Daoy (cell line): ENCODE measurements at places on chromosomes 7 and 10. TPM values are rescaled to one million over a fixed set of nuclear protein-coding genes. Genes with fewer than 3 reads are reported as not detected.
A peak's percentile ranks its signal among the peaks of the same experiment; 100 is the strongest.

The MUC12 gene
- total RNA-seq: 1.4 and 8.7 TPM in 2 replicates

The EBLN1 gene
- not detected in 2 replicates for total RNA-seq

The SPRN gene
- total RNA-seq: not detected in 2 replicates

The SLC39A12 gene
- not detected in 2 replicates for total RNA-seq

The TMEM270 gene
- total RNA-seq: 0.69 and 1.5 TPM in 2 replicates

The RPEL1 gene
- 0.06 TPM in 2 replicates for total RNA-seq

The SPAG6 gene
- total RNA-seq: 0.74 TPM in 1 of 2 replicates, not detected in the other

The PPP1R17 gene
- total RNA-seq: not detected in 2 replicates

- DNase-seq: no peak
Measured at GRCh38 chr7:40475681-40475982, 340.8 kb downstream of the SUGCT start.

GRCh38 chr10:5873515-5873995 is 16.1 kb downstream of the ANKRD16 start:
- peak; percentile 32 for DNase-seq

DNA sequence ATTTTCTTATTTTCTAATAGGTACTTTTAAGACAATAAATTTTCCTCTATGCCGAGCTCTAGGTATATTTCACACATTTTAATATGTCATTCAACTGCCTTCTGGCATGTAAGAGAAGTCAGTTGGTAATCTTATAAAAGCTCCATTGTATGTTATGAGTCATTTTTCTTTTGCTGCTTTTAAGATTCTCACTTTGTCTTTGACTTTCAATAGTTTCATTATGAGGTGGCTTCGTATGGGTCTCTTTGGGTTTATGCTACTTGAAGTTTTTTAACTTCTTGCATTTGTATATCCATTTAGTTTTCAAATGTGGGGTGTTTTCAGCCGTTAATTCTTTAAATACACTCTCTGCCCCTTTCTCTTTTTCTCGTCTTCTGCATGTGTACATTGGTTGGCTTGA is 80.5 kb downstream of the ABCA13 start:
- DNase-seq: no peak

GRCh38 chr7:43754596-43754995 is 3.9 kb upstream of the BLVRA start:
- DNase-seq: no peak

GRCh38 chr10:70907637-70908405 is 19.5 kb upstream of the PCBD1 start:
- no peak for DNase-seq

- no peak for DNase-seq
Measured at GRCh38 chr7:47301657-47302295, 280.1 kb downstream of the TNS3 start.

- no peak for DNase-seq
Measured at GRCh38 chr10:23694921-23695824, 256.3 kb downstream of the OTUD1 start.

GRCh38 chr10:59595593-59595992 is 114.1 kb downstream of the SLC16A9 start:
- DNase-seq: no peak

- no peak for DNase-seq
Measured at GRCh38 chr10:71216751-71217265, 4.4 kb downstream of the UNC5B start.

DNA sequence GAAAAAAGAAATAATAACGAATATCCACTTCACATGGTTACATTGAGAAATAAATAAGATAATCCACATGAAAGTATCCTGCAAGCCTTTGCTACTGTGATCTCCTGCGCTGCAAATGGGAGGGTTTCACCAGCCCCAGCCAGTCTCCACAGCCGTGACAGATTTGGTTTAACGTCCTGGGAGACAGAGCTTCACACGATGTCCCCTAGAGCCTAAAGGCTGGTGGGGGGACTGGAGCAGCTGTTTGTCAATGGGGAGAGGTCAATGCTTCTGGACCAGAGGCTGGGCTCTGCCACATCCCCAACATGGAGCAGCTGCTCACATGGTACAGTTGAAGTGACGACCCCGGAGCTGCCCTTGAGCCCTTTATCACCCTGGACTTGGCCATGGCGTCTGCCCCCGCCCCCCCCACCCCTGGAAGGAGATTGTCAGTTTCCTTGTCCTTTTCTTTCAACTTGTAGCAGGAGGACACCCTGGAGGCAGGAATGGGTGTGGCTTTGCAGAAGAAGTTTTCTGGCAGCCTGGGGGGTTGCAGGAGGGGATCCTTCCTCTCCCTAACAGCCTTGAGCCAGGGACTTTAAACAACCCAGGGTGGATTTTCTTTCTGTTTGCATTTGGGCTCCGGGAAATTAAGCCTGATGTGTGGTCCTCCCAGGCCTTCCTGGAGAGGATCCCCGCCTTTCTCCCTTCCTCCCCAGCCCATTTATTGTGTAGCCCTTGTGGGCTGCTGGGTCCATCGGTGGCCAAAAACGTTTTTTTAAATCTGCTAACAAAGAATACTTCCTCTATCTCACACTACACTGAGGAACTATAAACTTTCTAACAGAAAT is 37.0 kb upstream of the MXI1 start:
- DNase-seq: no peak

DNA sequence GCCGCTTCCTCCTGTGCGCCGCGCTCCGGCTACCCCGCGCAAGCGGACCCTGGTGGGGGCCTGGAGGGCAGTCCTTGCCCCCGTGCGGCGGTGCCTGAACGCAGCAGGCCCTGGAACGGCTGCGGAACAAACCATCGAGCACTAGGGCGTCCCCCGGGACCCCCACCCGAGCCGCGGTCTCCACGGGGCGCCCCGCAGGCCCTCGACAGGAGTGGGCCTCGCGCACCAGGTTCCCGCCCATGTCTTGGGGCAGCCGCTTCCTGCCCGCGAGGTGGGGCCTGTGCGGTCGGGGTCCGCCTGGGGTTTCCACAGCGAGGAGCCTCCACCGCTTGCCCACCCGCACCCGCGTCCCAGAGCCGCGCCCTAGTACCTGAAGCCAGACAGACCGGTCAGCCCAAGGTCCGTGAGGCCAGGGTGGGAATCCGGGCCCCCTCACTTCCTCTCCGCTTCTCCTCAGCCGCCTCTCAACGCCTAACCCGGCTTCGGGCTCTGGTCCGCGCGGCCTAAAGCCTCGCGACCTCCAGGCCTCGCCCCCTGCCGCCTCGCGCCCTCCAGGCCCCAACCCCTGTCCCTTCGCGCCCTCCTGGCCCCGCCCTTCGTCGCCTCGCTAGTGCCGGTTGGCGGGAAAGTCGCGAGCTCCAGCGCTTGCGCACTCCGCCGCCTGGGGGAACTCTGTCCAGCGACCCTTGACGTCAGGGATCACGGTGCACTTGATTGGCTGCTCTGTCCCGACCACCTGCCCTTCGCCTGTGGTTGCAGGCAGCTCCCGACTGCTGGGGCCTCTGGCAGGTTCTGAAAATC is 7.0 kb upstream of the GBX1 start:
- DNase-seq: no peak

DNA sequence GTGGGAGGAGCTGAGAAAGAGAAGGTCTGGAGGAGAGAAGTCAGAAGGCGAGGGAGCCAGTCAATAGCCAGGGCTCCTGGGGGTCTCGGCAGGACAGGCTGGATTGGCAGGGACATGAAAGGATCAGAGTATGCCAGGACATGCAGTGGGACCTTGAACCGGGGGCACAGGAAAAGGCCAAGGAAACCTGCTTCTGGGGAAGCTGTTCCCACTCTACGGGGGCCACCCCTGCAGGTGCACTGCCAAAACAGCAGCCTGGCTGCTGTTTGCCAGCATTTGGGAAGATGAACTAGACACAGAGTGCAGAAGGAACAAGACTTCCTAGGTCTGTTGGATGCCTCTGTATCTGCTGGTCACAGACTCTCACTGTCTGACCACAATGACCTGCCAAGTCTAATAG is 194.9 kb upstream of the PRSS58 start:
- DNase-seq: no peak

GRCh38 chr7:73963252-73963822 is 64.6 kb upstream of the ELN start:
- DNase-seq: no peak

DNA sequence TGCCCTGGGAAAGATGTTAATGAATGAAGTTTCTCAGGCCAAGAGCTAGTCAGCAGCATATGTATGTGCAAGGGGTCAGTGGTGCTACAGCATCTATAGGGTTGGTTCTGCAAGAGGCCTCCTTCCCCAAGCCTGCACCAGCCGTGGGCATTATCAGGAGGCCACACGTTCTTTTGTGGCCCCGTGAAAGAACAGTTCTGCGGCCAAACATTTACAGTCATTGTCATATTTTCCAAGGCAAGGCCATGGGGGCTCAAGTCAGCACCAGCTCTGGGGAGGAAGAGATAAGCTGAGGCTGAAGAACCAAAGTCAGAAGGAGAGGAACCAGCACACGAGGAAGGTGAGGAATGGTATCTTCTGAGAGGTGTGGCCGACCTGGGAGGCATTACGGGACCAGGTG is 54.4 kb upstream of the TMEM72 start:
- no peak for DNase-seq

- no peak for DNase-seq
Measured at GRCh38 chr7:12519682-12520009, 50.9 kb upstream of the SCIN start.

DNA sequence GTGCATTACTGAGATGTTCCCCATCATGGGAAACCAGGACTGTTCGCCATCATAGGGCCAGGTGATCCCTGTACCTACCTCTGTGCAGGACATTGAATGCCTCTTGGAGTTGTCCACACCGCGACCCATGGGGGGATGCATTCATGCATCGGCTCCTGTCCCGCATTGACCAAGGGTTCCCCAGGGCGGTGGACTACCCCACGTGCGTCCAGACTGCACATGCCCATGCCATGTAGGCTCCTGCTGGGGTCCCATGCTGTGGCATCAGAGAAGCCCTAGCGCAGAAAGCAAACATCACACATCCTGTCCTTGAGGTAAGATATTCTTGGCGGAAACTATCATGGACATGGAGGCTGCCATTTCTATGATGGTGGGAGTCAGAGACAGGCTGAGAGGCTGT is 121.6 kb upstream of the UNC5B start:
- DNase-seq: no peak

GRCh38 chr10:131817866-131818509 is 82.8 kb upstream of the PPP2R2D start:
- no peak for DNase-seq

DNA sequence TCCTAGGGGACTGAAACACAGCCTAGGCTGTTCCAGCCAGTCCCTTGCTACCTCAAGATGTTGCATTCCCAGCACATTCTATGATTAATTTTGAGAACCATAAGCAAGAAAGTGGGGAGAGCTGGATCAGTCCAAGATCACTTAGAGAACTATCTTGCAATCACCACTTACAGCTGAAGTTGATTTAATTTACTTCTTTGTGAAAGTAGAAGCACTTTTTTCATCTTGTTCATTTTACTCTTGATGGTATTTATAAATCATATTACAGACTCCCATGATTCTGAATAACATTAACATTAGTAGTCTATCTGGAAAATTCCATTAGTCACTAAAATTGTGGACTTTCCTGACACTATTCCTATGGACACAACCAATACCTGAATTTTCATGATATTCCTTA is 118.5 kb downstream of the ETV1 start:
- no peak for DNase-seq

- DNase-seq: no peak
Measured at GRCh38 chr7:100163006-100163531, 4.5 kb upstream of the TRAPPC14 start.

DNA sequence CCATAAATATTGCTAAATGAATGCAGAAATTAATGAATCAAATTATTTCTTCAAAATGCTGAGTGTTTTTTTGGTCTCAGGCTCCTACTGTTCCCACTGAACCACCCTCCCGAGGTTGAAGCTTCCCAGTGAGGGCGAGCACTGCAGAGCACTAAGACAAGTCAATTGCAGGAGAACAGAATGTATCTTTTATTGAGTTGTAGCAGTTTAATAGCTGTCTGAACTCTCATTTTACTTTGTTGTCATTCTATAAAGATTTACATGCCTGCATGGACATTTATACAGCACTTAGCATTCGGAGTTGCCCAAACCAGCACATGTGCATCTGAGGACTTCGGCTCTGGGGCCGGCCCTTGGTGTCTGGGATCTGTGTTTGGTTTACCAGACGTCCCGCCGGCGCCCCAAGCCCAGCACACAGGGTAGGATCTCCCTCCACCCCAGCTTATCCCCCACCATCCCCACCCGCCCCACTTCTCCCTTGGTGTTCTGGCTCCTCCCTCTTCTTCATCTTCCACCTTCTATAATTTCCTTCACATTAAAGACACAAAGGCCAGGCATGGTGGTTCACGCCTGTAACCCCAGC is 211.0 kb upstream of the SH2B2 start:
- no peak for DNase-seq
